Immature natural killer cell (primary cell): ENCODE measurements at places on chromosomes 5 and 9. TPM values are rescaled to one million over a fixed set of nuclear protein-coding genes. Genes with fewer than 3 reads are reported as not detected.

OR5C1 gene
- polyA plus RNA-seq, result not detected

CTNND2 gene
- not detected for polyA plus RNA-seq

SLC6A18 gene
- polyA plus RNA-seq, result not detected

ADAMTS2 gene
- not detected for polyA plus RNA-seq

TRIM32 gene
- polyA plus RNA-seq, result 10.1 TPM

CORO2A gene
- polyA plus RNA-seq, result 2.1 TPM

SPINK13 gene
- polyA plus RNA-seq, result not detected

ORM1 gene
- not detected for polyA plus RNA-seq

HEMGN gene
- 0.77 TPM for polyA plus RNA-seq

GLT6D1 gene
- not detected for polyA plus RNA-seq

GLDC gene
- not detected for polyA plus RNA-seq

SLC36A2 gene
- polyA plus RNA-seq, result not detected

HIGD2A gene
- 207 TPM for polyA plus RNA-seq

ADAMTS12 gene
- not detected for polyA plus RNA-seq

NR2F1-AS1 gene
- polyA plus RNA-seq, result not detected

TMEM215 gene
- polyA plus RNA-seq, result not detected

GPR150 gene
- polyA plus RNA-seq, result 1.9 TPM

DIMT1 gene
- polyA plus RNA-seq, result 22.3 TPM

MYOT gene
- polyA plus RNA-seq, result not detected
